ENCODE measurements at places on chromosomes 4 and X. TPM values are rescaled to one million over a fixed set of nuclear protein-coding genes. Genes with fewer than 3 reads are reported as not detected.

GRCh38 chr4:172596206-172596605 lies 572.4 kb upstream of the GALNT7 start:
- H3K27me3 ChIP-seq, result no peaks in the 10 kb centered on the region
- no peak overlapping the region for H3K27ac ChIP-seq
- no peaks in the 10 kb centered on the region for H3K4me1 ChIP-seq
- no peak for DNase-seq

- no peaks in the 10 kb centered on the region for H3K4me1 ChIP-seq
- no peak overlapping the region for H3K4me3 ChIP-seq
- H3K36me3 ChIP-seq, result no peaks in the 10 kb centered on the region
- no peak overlapping the region for H3K27ac ChIP-seq
- no peaks in the 10 kb centered on the region for H3K27me3 ChIP-seq
Measured at GRCh38 chrX:124981420-124981819, 338.3 kb upstream of the TEX13C start.

GRCh38 chr4:24672880-24673279 lies 88.5 kb upstream of the DHX15 start:
- no peak overlapping the region for H3K27ac ChIP-seq
- no peak for DNase-seq
- H3K27me3 ChIP-seq, result no peaks in the 10 kb centered on the region
- no peaks in the 10 kb centered on the region for H3K4me1 ChIP-seq
- H3K4me3 ChIP-seq, result no peak overlapping the region

- peaks cover 18% of the 10 kb centered on the region for H3K4me1 ChIP-seq
- H3K4me3 ChIP-seq, result no peak overlapping the region
- no peaks in the 10 kb centered on the region for H3K27me3 ChIP-seq
Measured at GRCh38 chr4:38800961-38801450, 3.6 kb downstream of the TLR1 start.

GRCh38 chrX:143095816-143096215 lies 70.1 kb downstream of the SPANXN4 start:
- H3K4me3 ChIP-seq, result no peak overlapping the region
- no peak overlapping the region for H3K27ac ChIP-seq
- no peaks in the 10 kb centered on the region for H3K27me3 ChIP-seq
- no peaks in the 10 kb centered on the region for H3K36me3 ChIP-seq
- DNase-seq, result no peak

DNA sequence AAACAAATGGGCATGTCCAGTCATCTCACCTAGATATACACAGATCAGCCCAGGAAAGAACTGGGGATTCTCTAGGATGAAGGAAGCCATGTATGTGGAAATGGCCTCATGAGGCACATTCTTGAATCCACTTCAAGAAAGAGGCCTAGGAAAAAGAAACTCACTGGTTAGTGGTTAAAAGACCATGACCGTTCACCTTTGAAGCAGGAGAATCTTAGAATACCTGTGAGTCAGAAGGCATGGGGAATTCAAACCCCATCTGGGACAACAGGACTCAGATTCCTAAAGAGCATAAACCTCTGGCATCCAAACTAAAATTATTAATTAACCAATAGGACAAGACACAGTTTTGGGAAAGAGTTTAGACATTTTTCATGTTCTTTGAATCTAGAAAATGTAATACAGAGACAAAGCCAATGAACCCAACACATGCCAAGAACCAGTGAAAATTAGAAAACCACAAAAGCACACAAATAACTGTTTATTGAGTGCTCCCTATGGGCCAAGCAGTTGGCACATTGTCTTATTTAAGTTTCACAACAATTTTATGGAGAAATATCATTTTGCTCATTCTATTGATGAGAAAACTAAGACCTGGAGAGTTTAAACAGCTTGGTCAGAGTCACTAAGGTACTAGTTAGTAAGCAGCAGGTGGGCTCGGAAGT lies 97.5 kb downstream of the NPNT start:
- H3K4me1 ChIP-seq, result no peaks in the 10 kb centered on the region
- no peak overlapping the region for H3K27ac ChIP-seq
- H3K4me3 ChIP-seq, result no peak overlapping the region
- DNase-seq, result no peak
- H3K36me3 ChIP-seq, result no peaks in the 10 kb centered on the region

- no peak overlapping the region for H3K4me3 ChIP-seq
- DNase-seq, result peak; percentile 47
- peaks cover 4% of the 10 kb centered on the region for H3K4me1 ChIP-seq
- no peaks in the 10 kb centered on the region for H3K27me3 ChIP-seq
Measured at GRCh38 chr4:143021384-143021783, 163.3 kb upstream of the USP38 start.

- no peaks in the 10 kb centered on the region for H3K27me3 ChIP-seq
- no peaks in the 10 kb centered on the region for H3K36me3 ChIP-seq
- H3K27ac ChIP-seq, result no peak overlapping the region
- no peaks in the 10 kb centered on the region for H3K4me1 ChIP-seq
- DNase-seq, result no peak
Measured at GRCh38 chrX:109399831-109400230, 82.1 kb downstream of the GUCY2F start.

- DNase-seq, result no peak
- no peaks in the 10 kb centered on the region for H3K27me3 ChIP-seq
- no peak overlapping the region for H3K4me3 ChIP-seq
Measured at GRCh38 chrX:133185119-133185518, 33.0 kb downstream of the TFDP3 start.

DNA sequence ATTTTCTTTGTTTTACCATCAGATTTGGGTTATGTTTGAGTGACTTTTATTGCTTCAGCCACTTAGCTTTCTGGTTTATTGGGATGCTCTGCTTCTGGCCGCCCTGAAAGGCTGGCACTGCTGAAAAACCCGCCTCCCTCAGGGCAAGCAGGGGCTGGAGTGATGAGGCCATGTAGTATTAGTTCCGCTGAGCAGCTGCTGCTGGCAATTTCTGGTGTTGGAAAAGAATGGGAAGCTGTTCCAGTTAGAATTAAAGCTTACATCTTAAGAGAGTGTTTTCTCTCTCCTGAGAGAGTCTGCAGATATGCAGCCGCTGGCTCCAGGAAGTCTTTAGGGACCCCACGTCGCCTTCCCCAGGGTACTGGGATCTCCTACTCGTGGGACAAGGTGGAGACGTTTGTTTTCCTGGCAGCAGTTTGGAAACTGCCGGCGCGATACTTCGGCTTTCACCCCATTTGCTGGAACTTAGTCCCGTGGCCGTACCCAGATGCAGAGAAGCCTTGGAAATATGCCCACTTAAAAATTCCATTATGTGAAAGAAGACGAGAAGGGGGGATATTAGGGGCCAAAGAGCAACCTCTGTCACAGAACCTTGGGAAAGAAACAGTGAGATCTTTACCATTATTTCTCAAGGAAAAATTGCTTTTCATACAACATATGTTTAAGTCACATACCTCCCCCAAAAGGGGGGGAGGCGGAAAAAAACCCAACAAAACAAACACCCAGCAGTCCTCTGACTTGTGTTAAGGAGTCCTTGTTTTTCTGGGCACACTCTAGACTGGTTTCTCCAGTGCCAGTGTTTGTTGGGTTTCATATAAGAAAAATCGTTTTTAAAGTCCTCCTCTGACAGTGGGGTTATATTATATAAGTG lies 72.6 kb downstream of the TMEM131L start:
- peaks cover 21% of the 10 kb centered on the region for H3K4me1 ChIP-seq
- peaks cover 15% of the 10 kb centered on the region for H3K36me3 ChIP-seq
- no peak overlapping the region for H3K27ac ChIP-seq

GRCh38 chrX:63466690-63467089 lies 115.6 kb upstream of the SPIN4 start:
- H3K4me3 ChIP-seq, result no peak overlapping the region
- no peaks in the 10 kb centered on the region for H3K4me1 ChIP-seq
- H3K36me3 ChIP-seq, result no peaks in the 10 kb centered on the region
- no peak for DNase-seq
- H3K27ac ChIP-seq, result no peak overlapping the region
- H3K27me3 ChIP-seq, result no peaks in the 10 kb centered on the region

DNA sequence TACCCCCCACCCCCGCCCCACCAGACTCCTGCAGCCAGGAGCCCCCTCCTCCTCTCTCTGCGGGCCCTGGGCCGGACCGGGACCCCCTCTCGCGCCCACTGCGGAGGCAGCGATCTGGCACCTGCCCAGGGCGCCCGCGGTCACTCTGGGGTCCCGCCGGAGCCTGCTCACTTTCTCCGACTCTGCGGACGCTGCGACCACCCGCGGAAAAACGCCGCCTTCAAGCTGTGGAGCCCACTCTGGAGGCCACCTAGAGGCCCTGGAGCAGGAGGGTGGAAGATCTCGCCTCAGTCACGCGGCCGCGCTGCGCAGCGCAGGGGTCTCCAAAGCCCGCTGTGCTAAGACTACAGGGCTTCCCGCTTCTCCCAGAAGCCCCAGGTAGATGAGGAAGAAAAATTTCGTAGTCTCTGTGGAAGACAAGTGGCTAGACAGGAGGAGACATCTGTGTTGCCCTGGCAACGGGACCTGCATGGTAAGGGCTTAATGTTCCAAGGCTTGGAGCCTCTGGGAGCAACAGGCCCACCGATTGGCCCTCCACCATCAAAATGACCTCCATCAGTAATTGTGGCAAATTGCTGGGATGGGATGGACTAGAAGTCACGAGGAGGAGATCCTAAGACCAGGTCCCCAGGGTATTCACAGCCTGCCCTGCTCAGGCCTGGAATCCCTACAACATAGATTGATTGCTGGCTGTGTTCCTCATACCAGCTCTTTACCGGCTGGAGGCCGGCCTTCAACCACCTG lies at the start of gene PNMA6F:
Gene PNMA6F (minus strand): TSS at position 387 of the 744 bp plus-strand sequence. CDS start 1,093 bp downstream, outside the sequence.
- DNase-seq, result no peak
- no peak within 1 kb of the TSS for H3K27ac ChIP-seq
- no peaks in the 10 kb centered on the region for H3K27me3 ChIP-seq
- H3K4me3 ChIP-seq, result no peak within 1 kb of the TSS
- H3K4me1 ChIP-seq, result no peaks in the 10 kb centered on the region

DNA sequence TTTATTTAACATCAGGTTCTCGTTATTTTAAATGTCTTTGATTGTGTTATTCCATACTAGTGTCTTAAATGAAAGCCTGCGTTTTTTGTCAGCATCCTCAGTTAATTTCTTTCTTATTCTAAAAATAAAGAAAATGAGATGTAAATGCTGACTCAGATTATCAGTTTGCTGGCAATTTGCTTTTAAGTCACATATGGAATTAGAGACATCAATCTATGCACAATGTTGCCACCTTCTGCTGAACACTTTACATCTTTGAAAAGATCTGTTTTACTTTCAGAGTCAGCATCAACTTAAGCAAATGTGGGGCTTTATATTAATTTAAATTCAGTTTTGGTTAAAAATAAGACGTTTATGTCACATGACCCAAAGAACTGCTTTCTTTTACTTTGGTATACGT lies 99.2 kb downstream of the ADGRL3 start:
- H3K27ac ChIP-seq, result no peak overlapping the region
- H3K36me3 ChIP-seq, result no peaks in the 10 kb centered on the region
- H3K4me3 ChIP-seq, result no peak overlapping the region
- DNase-seq, result no peak
- H3K4me1 ChIP-seq, result no peaks in the 10 kb centered on the region

DNA sequence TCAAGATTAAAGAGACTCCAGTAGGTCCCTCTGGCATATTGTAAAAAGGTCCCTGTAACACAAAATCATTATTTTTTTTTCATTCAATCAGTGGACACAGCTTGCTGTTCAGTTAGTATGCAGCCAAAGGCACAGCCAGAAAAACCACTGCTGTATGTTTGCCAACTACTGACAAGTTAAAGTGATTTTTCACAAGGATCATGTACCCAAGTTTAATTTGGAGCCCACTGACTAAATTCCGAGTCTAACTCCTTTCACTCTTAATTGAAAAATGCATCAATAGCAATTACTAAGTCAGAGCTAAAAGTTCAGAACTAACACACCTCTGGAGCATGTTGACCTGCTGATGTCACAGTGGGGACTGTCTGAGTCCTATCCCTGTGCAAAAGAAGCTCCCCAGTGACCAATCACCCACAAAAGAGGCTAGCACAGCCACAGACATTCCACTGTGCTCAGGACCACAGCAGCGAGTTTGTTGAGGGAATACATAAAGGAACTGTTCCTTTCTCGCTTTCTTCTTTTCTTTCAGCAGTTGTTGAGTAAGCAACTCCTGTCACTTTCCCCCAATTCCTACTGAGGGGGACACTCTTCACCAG lies 60.4 kb downstream of the STX18 start:
- peaks cover 5% of the 10 kb centered on the region for H3K36me3 ChIP-seq
- no peak for DNase-seq
- no peak overlapping the region for H3K27ac ChIP-seq
- H3K4me1 ChIP-seq, result no peaks in the 10 kb centered on the region
- H3K4me3 ChIP-seq, result no peak overlapping the region

DNA sequence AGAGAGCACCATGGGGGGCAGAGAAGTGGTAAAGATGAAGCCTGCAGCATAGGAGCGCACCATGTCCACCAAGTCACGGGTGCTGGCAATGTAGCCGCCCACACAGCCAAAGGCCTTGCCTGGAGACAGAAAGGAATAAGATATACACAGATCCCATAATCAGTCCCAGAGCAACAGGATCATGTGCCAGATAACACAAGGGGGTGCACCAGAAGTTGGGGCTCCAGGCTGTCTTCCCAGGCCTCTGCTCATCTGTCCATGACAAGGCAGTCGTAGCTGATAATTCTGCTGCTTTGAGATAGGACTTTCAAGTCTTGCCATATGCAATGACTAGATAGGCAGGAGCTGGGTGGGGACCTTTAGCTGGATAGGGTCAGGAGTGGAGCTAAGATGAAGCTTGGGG lies 14.7 kb downstream of the APEX2 start:
- no peak for DNase-seq
- H3K4me3 ChIP-seq, result no peak overlapping the region
- no peaks in the 10 kb centered on the region for H3K4me1 ChIP-seq
- H3K27me3 ChIP-seq, result no peaks in the 10 kb centered on the region
- H3K36me3 ChIP-seq, result no peaks in the 10 kb centered on the region

Gene HTR2C
- not detected for total RNA-seq

Gene CCSER1
- total RNA-seq, result 1.2 TPM

Gene TMA16
- 50.5 TPM for total RNA-seq

Gene CFI
- 0.32 TPM for total RNA-seq

Gene IQCM
- not detected for total RNA-seq

Gene WAS
- total RNA-seq, result 84.7 TPM

Gene CXorf51B
- total RNA-seq, result not detected

Gene MSL3
- 29.0 TPM for total RNA-seq

Gene HDX
- 3.6 TPM for total RNA-seq

Gene FTSJ1
- 57.4 TPM for total RNA-seq

Gene SPANXN3
- not detected for total RNA-seq

Gene ANKRD50
- total RNA-seq, result 0.08 TPM

All from GM12878 (cell line).